ENCODE measurements at places on chromosomes 11 and 22. TPM values are rescaled to one million over a fixed set of nuclear protein-coding genes. Genes with fewer than 3 reads are reported as not detected.

PHOX2A gene
- total RNA-seq, result not detected

PANX2 gene
- 4.6 TPM for total RNA-seq

DNA sequence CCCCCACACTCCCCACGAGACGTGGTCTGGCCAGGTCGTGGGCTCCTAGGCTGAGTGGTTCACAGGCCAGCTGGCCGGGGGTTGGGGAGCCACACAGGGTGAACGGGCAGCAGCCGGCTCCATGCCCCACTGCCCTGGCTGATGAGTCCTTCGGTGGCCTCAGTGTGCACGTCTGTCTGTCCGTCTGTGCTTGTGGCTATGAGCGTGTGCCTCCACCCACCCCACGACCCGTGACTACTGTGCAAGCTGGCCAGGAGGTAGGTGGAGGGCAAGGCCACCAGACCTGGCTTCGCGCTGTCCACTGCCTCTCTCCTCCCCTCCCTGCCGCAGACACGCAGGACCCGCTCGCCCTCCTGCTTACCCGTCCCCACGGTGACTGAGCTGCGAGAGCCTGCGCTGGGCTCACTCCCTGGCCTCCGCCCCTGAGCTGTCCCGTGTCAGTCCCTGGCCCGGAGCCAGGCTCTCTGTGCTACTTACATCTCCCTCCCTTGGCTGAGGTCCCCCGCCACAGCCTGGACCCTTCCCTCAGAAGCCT, 14.1 kb downstream of the CSDC2 start:
- no peak for DNase-seq

- DNase-seq, result peak; percentile 83
Measured at GRCh38 chr22:42376711-42377554, 55.3 kb downstream of the NFAM1 start.

DNA sequence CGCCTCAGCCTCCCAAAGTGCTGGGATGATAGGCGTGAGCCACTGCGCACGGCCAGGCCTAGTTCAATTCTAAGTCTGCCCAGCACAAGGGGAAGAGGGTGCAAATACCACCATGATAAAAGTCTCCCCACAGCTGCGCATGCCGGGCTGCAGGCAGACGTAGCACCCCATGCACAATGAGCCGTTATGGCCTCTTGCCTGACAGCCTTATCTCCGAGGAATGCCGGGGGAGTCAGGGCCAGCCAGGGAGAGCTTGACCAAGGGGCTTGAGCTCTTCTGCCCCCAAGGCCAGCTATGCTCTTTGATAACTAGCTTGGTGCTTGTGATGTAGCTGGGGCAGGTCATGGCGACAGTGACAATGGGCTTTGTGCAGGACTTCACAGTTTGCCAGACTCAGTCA, 13.7 kb upstream of the SCUBE1 start:
- DNase-seq, result no peak

GRCh38 chr11:97140885-97141494, 751.2 kb downstream of the JRKL start:
- no peak for DNase-seq

Measured in spleen (tissue), 13 donors.